Stimulated activated CD8-positive, alpha-beta memory T cell treated with anti-CD3 and anti-CD28 coated beads, Interleukin-7, amount 100 ng/mL, for 24 hours (primary cell): ENCODE measurements at places on chromosomes 12 and 14.

DNA sequence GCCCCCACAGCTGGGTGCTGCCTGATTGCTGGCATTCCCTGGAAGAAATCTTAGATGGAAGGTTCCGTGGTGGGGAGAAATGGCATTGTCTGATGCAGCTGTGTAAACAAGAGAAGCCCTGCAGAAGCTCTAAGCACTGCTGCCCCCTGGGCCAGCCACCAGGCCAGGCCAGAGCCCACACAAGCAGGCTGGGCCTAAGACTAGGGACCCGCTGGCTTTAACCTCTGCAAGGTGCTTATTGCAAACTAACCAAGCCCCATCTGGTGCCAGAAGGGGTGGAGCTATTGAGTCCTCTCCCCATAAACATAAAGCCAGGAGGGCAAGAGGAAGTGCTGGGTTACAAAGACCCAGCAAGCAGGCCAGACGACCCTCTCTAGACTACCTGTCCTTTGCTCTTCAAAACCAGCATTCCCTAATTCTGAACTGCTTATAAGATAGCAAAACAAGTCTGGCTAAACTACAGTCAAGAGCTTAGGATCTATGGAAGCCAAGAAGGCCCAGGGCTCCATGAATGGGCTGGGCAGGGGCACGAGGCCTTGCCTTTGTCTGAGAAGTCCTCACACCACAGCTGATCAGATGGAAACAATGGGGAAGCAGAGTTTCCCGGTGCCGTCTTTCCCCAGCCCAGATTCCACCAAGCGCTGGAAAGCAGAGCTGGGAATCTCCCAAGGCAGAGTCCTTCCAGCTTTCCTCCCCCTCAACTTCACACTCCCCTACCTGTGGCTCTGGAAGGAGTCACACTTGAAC, 28.8 kb downstream of the P2RX4 start:
- no peak for DNase-seq

GRCh38 chr12:65275627-65276026, 2.9 kb upstream of the MSRB3 start:
- no peak for DNase-seq

- no peak for DNase-seq
Observed at GRCh38 chr14:66288511-66288910, 197.7 kb upstream of the CCDC196 start.

DNA sequence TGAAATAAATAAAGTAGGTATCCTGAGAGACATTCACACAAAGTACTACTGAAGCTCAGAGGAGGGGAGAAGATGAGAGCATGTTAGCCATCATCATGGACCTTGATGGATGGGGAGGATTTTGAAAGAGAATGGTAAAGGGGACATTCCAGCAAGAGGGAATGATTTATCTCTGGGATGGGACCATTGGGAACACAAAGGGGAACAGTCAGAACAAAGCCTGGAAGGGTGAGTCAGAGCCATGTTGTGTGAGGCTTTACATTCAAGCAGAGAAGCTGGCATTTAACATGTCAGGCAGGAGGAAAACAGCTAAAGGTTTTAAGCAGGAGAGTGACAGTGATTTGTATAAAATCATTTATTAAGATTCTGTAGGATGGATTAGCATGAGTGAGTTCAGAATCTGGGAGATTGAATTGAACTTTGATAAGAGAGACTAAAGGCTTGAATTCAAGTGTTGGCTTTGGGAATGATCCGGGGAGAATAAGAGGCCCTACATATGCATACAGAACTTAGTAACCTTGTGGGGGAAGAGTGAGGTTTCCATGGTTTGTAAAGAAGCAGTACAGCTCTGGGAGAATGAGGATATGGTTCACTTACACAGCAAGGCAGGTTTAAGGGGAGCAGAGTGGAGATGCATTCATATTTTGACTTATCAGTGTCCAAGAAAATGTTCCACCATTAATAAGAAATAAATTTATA, 174.4 kb downstream of the SYT10 start:
- no peak for DNase-seq

- DNase-seq = no peak
Observed at GRCh38 chr14:61678975-61679374, 16.3 kb upstream of the HIF1A start.

DNA sequence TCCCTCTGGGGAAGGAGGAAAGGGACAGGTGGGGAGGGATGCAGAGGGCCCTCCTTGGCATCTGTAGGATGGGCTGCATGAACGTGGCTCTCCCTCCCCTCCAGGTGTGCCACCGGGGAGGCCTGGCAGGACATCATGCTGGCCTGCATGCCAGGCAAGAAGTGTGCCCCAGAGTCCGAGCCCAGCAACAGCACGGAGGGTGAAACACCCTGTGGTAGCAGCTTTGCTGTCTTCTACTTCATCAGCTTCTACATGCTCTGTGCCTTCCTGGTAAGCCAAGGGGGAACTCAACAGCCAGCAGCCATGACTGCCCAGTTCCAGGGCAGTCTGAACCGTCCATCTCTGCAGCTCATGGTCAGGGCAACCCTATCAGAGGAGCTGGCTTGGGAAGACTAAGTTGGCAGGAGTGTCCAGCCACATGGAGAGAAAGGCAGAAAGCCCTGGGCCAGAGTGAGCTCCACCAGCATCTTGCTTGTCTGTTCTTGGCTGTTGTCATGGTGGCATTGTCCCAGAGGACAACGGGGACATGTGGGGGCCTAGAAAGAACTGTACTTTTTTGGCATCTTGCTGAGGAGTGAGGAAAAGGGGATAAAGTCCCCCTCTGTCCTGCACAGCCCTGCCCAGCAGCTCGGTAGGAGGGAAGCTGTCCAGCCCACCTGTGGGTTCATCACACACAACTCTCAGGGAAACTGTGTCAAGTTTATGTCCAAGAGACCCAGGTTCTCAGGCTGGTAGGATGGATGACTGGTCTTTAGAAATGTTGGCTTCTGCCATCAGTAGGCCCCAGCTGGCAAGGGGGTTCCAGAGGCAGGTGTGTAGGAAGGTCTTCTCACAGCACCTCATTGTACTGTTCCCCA, 129.8 kb upstream of the FKBP4 start:
- DNase-seq = no peak

- DNase-seq = no peak
Observed at GRCh38 chr12:125069616-125070015, 4.4 kb downstream of the AACS start.
